SW 1271 (cell line): ENCODE measurements at places on chromosomes 2 and 18.

GRCh38 chr2:179096090-179096489 lies 46.2 kb upstream of the CCDC141 start:
- DNase-seq, result no peak

GRCh38 chr2:8677646-8678592 lies 3.9 kb upstream of the ID2 start:
- DNase-seq, result no peak

DNA sequence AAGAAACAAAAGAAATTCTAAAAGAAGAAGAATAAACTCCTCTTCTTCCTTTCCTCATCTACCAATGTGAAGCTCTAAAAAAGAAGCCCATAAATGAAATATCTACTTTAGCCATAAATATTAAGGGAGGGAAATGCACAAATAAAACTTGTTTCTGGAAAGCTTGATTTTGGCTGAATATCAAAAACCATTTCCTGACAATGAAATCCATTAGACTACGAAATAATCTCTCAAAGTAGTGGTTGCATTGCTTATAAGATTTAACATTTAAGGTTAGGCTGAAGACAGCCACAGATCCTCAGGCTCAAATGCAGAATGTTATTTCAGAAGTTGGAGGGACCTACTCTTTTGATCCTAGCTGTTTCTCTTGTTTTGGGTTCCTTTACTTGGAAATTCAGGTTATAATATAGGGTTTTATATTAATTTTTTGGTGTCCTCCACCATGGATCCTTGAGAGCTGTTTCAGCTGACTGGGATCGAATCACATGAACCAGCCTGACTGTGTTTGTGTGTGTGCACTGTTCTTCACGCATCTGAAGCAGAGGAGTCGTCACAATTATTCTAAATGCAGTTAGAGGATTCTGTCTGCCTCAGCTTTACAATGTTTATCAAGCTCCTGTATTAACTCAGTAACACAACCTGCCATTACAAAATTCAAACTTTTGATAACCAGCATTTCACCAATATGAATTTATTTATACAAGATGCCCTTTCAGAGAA lies 474.8 kb downstream of the ARHGAP15 start:
- DNase-seq, result no peak

DNA sequence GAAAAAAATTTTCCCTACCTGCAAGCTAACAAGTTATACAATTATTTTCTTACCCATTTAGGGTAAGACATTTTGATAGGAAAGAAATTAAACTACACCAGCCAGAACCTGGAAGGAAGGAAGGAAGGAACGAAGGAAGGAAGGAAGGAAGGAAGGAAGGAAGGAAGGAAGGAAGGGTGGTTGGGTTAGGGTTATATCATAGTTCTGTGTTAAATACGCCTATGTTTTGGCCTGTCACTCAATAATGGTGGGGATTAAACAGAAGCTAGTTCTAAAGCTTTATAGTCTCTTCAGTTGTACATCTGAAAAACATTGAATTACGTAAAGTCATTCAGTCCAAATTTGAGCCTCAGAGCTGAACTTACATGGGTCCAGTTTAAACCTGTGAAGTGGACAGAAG lies 74.9 kb upstream of the DNMT3A start:
- no peak for DNase-seq

DNA sequence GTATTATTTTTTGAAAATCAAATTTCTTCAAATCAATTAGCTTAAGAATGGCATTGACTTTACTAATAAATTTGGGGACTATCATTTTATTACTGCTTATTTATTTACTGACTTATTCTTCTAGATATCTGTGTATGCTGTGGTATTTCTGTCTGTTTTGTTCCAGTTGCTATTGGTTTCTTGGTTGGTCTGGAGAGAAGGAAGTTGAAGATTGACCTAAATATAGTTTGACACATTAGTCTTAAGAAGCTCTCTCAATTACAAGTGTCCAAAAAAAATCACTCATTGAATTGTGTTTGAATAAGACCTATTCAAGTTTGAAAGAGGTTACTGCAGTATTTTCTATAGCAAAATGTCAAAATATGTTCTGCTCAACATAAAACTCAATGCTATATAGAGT lies 153.3 kb upstream of the KYNU start:
- no peak for DNase-seq

DNA sequence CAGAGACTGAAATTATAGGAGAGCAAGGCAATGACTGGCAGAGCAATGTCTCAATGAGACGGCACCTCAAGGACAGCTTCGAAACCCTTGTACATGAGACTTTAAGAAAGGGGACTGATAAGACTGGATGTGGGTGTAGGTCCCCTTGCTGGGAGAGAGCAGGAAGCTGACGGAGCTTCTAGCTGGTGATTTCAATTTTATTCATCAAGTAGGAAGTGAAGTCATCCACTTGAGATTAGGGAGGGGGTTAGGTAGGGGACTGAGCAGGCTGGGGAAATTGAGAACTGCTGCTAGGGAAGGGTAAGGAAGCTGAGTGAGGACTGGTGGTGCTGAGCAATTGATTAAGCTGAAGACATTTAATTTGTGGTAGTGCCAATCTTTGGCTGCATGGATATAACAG lies 99.5 kb upstream of the ITGB6 start:
- no peak for DNase-seq

- no peak for DNase-seq
Observed at GRCh38 chr2:46800218-46800617, 115.4 kb downstream of the MCFD2 start.

DNA sequence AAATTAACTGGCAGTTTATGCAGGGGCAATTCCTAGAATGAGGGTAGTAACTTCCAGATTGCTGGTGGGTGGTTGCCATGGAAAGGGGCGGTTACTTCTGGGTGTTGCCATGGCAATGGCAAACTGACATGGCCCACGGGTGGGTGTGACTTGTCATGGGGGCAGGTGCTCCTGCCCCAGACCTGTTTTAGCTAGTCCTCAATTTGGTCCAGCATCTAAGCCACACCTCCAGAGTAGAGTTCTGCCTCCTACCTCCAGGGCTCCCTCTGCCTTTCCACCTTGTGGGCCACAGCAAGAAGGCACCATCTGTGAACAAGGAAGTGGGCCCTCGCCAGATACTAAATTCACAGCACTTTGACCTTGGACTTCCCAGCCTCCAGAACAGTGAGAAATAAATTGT lies 148.7 kb downstream of the TFCP2L1 start:
- DNase-seq, result no peak

DNA sequence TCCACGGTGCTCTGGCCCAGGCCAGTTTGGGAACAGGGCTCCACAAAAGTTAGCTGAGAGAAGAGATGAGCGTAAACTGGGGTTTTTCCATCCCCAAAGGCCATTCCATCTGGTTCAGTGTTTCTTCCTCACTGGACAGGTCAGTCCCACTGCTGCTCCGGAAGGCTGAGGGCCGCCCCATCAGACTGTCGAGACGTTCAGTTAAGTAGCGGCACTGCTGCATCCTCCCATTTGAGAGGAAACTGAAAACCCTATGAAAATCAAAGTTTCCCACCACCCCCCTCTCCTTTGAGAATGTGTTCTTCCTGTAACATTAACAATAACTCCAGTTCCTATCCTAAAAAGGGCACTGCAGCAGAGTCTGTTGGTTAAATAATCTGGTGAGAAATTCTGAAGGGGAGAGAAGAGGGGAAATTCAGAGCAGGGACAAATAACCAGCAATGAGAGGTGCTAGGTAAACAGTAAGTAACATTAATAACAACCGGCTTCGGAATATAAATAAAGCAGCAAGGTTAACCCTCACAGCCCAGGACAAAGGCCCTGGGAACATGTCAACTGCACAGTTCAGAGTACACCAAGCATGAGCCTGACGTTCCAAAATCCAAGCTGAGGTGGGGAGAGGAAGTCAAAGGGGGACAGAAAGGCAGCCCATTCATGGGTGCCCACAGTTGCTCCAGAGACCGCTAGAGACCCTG lies 55.4 kb downstream of the UXS1 start:
- DNase-seq, result no peak

DNA sequence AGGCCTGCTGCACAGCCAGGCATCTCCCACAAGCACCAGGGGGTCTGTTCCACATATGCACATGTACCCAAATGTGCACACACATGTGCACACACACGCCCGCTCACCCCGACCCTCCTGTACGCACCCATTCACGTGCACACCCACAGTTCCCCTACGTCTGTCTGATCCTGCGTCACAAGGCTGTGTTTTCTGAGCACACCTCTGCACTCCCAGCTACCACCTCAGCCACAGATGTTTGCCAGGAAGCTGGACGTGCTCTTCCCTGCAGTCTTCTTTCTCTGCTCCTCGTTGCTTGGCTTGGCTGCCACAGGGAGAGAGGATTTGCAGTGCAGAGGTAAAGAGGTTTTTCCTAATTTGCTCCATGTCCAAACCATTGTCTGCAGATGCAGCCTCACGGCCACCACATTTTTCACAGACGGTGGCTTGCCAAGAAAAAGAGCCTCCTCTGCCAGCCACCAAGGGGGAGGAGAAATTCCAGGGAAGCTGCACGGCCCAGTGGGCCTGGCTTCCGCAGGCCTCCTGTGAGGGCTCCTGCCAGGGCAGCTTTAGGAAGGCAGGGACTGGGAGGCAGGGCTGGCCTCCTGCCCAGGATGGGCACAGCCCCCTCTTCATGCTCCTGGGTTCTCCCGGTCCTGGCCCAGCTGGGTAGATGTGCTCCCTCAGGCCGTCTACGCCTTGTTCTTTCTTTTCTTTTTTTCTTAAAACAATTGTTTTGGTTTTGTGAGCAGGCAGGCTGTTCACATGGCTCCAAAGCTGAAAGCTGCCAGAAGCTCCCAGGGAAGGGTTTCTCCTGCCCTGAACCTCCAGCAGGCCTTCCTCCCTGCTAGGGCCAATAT lies 29.3 kb upstream of the HS6ST1 start:
- no peak for DNase-seq

- no peak for DNase-seq
Observed at GRCh38 chr2:84716564-84716963, 164.3 kb downstream of the TRABD2A start.

- DNase-seq, result no peak
Observed at GRCh38 chr2:15984368-15985255, 44.3 kb downstream of the MYCN start.

DNA sequence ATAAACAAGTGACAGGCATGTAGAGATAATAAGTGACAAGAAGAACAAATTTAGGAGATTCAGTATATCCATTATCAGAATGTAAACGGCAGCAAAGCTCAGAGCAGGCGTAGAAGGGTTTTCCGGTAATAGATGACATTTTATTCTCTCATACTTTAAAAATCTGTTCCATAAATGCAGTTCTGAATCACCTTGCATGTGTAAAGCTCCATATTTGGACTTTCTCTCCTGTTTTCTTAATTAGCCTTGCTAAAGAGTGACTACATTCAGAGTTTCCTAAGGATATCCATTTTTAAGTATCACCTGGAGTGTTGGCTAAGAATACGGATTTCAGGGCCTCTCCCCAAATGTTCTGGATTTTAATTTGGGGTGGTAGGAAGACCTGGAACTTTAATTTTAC lies 122.0 kb downstream of the SPP2 start:
- DNase-seq, result no peak

GRCh38 chr18:69689121-69689759 lies 258.4 kb downstream of the CD226 start:
- DNase-seq, result no peak

DNA sequence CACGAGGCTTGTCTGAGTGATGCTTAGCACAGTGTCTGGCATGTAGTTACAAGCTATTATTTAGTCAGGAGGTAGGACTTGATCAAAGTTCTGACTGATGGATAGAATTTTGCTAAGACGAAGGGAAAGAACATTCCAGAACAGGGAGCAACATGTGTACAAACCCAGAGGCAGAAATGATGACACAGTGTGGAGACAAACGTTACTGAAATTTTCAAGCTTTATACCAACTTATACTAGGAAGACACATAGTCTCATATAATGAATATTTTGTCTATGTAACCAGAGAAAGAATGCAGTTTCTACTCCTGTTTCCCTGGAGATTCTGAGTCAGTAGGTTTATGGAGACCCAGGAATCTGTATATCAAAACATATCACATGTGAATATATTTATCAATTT lies 123.4 kb downstream of the FAM124B start:
- DNase-seq, result no peak

DNA sequence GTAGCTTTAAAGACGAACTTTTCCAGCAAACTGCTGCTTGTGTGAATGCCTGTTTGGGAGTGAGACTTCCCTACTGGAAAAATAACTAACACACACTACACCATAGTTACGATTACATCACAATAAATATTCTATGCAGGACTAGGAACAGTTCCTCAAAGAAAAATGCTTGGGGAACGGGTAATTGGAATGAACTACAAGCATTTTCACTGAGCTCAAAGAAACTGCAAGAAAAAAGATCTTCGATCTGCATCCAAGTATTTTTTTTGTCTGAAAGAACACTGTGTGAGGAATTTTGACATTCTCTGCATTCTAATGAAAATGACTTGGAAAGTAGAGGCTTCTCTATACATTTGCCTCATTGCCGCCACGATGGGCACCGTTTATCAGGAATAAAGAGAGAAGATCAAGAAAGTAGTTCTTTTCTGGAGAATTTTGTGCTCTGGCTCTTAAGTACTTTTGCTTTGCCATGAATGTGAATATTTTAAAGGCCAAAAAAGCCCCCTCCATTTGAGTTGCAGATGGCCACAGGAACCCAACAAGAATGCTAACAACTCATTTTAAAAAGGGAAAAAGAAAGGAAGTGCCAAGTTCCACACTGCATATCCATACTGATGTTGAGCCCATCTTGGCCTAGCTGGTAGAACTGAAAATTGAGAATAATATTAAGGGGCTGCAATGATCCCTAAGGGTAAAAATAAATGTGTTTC lies 13.6 kb downstream of the LYPD1 start:
- no peak for DNase-seq

GRCh38 chr2:184577743-184578142 lies 20.6 kb upstream of the ZNF804A start:
- no peak for DNase-seq

DNA sequence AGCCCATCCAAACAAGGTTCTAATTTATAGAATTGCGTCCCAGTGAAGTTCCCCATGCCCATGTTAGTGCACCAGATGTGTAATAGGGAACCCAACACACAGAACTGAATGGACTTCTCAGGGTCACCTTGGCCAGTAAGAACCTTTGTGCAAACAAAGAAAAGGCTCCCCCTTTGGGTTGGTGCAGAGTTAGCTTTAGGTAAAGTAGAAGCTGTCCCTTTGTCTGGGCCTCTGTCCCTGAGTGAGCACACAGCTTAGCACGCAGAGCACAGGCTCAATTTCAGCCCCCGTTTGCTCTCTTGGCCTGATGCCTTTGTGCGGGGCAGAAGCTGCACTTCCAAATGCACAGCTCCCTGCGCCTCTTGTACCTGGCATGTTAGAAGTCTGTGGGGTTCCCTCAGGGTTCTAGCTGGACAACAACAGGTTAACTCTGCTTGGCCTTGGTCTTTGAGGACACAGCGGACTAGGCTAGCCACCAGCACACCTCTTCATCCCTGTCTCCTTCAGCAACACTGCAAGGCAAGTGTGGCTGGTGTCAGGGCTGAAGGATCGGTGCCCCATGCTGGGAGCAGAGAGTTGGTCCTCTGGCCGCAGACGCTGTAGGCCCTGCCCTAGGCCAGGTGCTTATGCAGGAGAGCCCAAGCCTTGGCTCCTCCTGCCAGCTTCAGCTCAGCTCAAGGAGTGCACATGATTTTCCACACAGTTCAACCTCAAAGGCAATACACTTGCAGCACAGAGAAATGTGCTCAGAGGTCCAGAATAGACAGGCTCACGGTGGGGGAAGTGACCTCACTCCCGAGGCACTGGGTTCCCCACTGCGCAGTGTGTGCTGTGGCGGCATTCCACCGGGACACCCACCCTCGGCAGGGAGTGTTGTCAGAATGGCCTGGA lies 73.3 kb upstream of the FOSL2 start:
- no peak for DNase-seq
